Central memory CD4-positive, alpha-beta T cell (primary cell): ENCODE measurements at places on chromosomes 3 and 15.

GRCh38 chr3:44923632-44924456 lies 49.4 kb downstream of the TGM4 start:
- DNase-seq, result no peak

DNA sequence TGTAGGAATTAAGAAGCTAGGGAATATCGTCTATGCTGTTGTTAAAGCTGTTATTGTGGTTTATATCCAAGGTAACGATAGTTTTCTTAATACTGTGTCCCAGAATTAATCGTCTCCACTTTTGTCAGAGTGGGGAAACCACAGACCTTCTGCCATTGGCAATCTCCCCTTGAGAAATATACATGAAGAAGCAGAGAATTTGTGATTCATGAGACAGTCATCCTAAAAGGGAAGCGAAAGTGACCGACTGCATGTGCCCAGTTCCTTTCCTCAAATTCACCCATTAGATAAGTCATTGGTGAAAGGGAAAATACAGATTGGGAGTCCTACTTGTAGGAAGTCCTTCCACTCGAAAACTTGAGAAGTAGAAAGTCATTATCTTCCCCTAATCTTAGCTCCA lies 26.6 kb downstream of the DIPK2A start:
- no peak for DNase-seq

GRCh38 chr3:172522871-172523818 lies at the start of gene TNFSF10:
Gene TNFSF10 (minus strand): TSS chr3:172523430. CDS start chr3:172523384, 46 bp downstream.
- peak; percentile 65 for DNase-seq

DNA sequence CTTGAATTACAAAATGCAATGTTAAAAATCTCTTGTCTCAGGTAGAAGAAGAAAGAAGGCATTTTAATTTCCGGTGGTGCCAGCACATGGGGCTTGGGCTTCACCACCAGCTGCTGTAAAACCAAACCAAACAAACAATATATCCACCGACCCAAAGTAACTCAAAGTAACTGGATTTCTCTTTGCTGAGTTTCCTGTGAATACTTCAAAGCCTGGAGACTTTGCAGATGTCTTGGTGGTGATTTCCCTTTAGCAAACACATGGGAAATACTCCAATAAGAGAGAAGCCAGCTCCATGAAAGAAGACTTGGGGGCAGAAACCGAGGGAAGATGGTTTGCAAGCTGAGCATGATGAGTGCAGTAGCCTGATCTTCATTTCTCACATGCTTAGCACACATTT lies 62.6 kb downstream of the EIF4E3 start:
- no peak for DNase-seq

GRCh38 chr15:63250312-63250965 lies 27.0 kb upstream of the APH1B start:
- no peak for DNase-seq

DNA sequence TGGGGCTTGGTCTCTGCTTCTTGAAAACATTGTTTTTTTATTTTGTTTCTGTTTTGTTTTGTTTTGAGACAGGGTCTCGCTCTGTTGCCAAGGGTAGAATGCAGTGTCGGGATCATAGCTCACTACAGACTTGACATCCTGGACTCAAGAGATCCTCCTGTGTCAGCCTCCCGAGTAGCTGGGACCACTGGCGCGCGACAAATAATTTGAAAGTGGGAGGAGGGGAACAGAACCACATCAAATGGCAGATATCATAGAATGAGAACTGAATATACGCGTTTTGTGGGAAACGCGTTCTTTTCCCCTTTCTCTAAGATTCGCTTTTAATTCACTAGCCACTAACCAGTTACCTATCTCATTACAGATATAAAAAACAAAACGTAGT lies 641 bp upstream of the VPS13C start:
- no peak for DNase-seq

- DNase-seq, result no peak
Observed at GRCh38 chr3:156594219-156594683, 39.3 kb upstream of the SSR3 start.

- no peak for DNase-seq
Observed at GRCh38 chr3:124774327-124774718, 44.1 kb downstream of the UMPS start.

DNA sequence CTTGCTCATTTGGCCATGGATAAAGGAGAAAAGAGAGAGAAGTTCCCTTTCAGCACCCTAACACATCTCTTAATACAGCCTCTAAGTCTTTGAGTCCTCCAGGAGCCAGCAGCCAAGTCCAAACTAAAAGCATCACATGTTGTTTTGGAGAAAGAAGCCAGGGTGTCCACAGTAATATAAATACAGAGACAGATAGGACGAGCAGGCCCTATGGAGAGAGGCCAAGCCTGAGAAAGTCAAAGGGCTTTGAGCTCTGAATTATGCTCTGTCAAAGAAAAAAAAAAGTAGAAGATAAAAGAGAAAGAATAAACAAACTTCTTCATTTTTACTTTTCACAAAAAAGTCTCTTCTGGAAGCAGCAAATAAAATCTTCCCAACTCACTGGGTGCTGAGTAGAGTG lies 92.4 kb upstream of the THBS1 start:
- no peak for DNase-seq

DNA sequence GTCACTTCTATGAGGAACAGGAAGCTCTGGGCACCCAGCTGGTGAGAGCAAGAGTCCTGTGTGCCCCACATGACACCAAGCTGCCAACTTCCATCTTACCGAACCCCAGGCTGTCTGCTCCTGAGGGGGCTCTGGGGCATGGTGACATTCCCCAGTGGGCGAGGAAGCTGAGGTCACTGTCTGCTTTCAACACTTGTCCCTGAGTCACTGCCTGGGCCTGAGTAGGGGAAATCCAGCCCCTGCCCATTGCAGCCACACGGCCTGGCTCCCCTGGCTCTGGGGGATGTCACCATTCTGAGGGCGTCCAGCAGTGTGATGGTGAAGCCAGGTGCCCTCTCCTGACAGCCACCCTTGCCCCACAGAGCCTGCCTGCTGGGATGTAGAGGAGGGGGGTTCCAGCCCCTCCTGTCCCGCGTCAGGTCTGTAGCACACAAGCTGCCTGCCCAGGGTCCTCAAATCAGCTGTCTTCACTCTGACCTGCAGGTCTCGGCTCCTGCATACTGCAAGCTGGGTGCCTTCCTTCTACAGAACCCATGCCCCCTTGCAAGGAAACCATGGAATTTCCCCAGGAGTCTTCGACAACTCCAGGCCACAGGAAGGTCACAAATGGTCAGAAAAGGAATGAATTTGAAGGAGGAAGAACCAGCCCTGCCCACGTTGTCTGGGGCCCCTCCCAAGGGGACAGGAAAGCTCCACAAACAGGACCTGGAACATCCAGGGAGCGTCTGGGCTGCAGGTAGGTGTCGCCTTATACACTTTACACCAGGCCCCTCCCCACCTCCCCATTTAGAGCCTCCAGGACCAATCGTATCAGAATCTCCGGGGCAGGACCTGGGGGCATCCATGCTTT lies 69.9 kb upstream of the GATM start:
- no peak for DNase-seq

GRCh38 chr3:60399861-60400845 lies 851.1 kb downstream of the FHIT start:
- DNase-seq, result no peak

GRCh38 chr3:109784852-109785631 lies 447.7 kb upstream of the DPPA4 start:
- no peak for DNase-seq

GRCh38 chr3:134839990-134840389 lies 44.9 kb downstream of the EPHB1 start:
- DNase-seq, result no peak

DNA sequence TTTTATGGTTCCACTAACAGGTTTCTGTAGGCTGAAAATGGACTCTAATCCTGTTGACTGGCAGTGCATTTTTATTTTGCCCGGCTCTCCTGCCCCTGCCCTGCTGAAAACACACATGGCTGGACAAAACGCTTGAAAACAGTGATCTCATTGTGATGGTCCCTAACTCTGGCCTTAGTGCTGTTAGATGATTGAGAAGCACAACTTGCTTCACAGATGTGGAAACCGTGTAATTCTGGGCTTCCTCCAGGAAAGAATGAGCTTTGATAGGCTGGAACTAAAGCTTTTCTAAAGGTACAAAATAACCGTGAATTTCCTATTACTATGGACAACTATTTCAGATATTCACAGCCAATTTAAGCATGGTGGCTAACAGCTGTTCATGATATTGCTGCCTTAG lies 121.4 kb downstream of the VGLL3 start:
- DNase-seq, result no peak

DNA sequence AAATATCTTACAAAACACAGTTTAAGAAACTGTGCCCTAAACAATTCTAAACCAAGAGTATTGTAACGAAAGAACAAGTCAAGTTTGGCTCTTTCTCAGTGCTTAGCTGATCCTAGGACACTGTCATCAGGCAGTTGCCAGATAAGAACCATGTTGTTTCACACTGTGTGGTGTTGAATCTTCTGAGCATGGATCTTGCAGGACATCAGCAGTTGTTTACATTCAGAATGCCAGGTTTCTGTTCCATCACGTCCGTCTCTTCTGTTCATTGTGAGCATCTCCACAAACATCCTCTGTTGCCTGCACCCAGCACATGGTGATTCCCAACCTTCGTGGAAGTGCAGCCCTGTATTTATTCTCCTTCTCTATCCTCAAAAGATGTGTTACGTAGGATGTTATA lies 67.9 kb downstream of the DCUN1D1 start:
- no peak for DNase-seq

GRCh38 chr3:46087871-46088270 lies 60.6 kb upstream of the XCR1 start:
- no peak for DNase-seq

DNA sequence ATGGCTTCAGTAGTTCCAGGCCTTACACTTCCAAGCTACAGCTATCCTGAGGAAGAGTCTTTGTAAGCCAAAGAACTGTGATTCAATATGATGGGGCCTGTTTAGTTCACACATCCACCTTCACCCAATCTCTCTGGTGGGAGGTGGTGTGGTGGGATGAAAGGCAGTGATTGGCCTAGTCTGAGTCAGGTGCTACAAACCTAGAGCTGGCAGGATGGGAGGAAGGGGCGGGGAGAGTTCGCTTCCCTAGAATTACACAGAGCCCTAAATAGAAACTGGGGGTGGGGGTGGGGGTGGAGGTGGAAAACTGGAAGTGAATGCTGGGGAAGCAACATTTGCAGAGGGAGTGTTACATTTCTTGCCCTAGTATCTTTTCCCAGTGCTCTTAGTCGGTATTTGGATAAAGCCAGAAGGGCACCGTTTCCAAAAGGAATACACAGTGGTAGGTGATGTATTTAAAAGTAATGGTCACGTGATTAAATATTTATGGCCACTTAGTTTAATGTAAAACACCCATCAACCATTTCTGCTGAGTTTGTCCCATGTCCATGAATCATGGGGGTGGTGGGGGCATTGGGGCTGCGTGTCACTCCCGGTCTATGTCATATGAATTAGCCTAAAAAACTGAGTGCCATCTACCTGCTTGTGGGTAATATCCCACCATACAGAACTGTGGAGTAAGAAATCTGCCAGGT lies 247.6 kb upstream of the PROK2 start:
- no peak for DNase-seq

- no peak for DNase-seq
Observed at GRCh38 chr3:133570937-133571320, 2.6 kb upstream of the CDV3 start.

- DNase-seq, result no peak
Observed at GRCh38 chr15:88241060-88241459, 15.5 kb downstream of the NTRK3 start.

GRCh38 chr3:20197775-20198174 lies 11.8 kb upstream of the SGO1 start:
- no peak for DNase-seq

DNA sequence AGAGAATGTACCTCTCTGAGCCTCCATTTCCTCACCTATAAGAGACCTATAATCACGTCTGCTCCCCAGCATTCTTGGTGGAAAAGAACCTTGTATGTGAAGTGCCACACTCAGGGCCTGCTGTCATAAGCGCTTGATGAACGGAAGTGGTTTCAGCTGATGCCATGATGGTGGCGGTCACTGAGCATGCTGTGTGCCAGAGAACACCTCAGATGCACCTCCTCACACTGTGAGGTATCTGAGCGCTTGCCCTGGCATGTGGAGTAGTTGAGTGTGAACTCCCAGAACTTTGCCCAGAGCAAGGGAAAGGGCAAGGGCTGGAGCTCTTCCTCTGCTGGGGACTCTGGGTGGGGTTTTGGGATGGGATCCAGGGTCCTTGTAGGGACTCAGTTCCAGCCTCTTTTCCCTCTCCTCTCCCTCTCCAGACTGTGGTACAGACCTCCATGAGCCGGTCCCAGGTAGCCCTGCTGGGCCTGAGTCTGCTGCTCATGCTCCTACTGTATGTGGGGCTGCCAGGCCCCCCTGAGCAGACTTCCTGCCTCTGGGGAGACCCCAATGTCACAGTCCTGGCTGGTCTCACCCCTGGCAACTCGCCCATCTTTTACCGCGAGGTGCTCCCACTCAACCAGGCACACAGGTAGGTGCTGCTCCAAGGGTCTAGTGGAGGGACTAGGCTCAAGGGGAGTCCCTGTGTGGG lies 2.7 kb downstream of the ABHD14A start:
- DNase-seq, result peak; percentile 48

- peak; percentile 33 for DNase-seq
Observed at GRCh38 chr3:33064929-33065328, 32.0 kb downstream of the GLB1 start.

DNA sequence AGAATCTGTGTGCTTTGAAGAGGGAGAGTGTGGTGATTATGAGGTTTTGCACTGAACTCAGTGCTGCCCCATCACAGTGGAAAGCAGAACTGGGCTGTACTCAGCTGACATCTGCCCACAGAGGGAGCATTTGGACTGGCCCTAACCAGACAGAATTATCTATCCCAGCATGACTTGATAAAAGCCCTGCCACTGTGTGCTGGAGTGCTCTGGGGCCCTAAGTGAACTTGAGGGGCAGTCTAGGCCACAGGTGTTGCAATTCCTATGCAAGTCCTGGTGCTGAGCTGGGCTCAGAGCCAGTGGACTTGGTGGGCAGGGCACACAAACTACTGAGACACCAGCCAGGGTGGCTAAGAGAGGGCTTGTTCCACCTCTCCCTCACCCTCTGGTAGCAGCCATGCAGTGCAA lies 269.2 kb upstream of the CTNNB1 start:
- no peak for DNase-seq

GRCh38 chr15:43808435-43808950 lies 8.1 kb downstream of the HYPK start:
- DNase-seq, result no peak

DNA sequence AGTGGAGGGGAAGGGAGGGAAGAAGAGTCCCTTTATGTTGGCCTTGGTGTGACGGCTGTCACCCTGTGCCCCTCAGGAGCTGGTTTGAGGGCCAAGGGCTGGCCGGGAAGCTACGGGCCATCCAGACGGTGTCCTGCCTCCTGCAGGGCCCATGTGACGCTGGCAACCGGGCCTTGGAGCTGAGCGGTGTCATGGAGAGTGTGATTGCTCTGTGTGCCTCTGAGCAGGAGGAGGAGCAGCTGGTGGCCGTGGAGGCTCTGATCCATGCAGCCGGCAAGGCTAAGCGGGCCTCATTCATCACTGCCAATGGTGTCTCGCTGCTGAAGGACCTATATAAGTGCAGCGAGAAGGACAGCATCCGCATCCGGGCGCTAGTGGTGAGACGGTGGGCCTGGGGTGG lies 8.1 kb upstream of the RCCD1 start:
- DNase-seq, result no peak

GRCh38 chr3:57951066-57951882 lies 56.9 kb upstream of the FLNB start:
- no peak for DNase-seq
